ENCODE measurements at places on chromosomes 11 and 22.
A peak's percentile ranks its signal among the peaks of the same experiment; 100 is the strongest.

DNA sequence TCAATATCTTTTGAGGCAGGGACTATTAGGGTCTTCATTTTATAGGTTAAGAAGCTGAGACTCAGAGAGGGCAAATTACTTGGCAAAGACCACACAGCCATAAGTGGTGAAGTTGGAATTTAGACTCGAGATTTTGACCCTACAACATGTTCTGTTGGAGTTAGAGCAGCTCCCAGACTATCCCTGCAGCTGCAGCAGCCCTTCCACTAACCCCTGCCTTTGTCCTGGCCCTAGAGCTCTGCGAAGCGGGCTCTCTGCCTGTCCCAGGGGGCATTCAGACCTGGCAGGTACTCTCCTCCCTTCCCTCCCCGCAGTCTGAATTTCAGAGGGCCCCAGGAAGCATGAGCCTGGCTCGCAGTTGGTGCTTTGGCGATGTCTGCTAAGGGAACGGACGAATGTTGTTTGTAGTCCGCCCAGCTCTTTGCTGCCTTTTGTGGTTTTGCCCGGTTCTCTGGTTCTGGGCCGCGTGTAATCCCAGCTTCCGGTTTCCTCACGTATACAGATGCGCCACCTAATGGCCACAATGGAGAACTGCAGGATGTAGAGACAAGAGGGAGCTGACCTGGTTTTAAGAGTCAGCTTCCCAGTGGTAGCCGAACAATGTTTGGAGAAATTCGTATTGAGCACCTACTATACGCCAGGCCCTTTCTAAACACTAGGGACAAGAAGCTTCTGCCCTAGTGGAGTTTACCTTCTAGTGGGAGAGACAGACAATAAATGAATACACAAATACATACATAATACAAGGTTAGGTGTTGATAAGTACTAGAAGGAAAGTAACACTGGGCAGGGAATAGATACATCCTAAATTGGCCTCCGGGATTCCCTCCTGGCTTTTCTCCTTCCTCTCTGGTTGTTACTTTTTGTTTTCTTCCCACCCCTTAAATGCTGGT, 125.2 kb downstream of the ST3GAL4 start:
- peak; percentile 25 for DNase-seq

DNA sequence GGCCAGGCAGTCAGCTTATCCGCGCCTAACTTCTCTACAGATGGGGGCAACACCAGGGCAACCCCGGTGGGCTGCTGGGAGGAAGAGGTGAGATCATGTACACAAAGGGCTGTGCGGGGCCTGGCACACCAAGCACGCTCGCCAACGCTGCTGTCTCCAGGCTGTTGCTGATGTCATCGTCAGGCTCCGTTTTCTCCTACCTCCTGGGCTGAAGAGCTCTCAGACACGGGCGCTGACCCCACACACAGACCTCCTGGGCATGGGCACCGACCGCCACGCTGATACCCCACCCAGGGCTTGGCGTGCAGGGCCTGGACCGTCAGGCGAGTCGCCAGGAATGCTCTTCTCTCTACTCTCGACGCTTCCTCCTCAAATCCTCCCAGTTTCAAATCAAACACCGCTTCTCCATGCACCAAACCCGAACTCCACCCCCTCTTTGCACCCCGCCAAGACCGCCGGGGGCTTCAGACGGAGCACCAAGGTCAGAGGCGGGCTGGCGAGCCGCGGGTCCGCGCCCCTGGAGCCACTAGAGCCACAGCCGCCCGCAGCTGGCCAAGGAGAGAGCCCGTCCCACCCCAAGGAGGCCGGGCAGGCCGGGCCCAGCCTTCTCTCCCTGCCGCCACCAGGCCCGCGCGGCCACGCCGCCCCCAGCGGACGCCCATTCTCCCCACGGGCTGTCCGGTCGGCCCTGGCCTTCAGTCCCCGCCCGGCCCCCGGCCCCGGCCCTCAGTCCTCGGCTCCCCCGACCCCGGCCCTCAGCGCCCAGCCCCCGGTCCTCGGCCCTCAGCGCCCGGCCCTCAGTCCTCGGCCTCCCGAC, 772 bp downstream of the SBF1 start:
- DNase-seq = no peak

DNA sequence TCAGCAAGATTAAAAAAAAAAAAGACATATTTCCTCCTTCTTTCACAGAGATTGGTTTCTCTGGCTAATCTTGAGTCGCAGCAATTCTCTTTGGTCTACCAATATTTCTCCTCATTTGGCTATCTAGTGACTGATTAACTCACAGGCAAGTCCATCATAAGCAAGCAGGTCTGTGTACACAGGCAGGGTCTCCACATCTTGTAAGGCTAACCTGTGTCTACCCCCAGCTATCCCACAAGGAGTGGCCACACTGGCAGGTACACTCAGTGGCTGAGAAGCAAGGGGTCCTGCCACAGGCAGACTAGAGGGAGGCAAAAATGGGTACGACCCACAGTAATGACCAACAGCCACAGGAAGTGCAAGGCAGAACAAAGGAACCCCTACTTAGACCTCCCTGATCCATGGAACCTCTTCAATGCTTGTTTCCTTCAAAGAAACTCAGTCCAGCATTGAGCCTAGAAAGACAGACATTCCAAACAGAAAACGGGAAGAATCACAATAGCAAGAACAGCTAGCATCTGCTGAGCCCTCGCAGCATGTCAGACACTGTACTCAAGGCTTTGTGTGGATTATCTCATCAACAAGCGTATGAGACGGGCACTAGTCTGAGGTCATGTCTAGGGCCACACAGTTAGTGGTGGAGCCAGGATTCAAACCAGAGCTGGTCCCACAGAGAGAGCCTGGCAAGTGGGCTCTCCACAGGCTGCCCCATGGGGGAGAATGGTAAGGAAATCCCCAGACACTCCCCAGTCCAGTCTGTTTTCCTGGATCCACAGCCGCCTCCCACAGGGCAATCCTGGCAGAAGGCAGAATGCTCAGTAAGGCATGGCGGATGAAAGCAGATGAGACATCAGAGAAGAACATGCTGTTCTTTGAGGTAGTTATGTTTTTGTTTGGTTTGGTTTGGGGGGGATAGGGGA, 34.3 kb downstream of the PLEKHA7 start:
- DNase-seq = no peak

- DNase-seq = no peak
These were observed 104.5 kb downstream of the UVRAG start for GRCh38 chr11:75919525-75919924.

GRCh38 chr11:112229746-112230433, 3.7 kb downstream of the PTS start:
- no peak for DNase-seq

- DNase-seq = no peak
These were observed 108.1 kb downstream of the SOX6 start for GRCh38 chr11:16248248-16248647.

GRCh38 chr11:64225608-64226506, at the start of the genes NUDT22 and TRPT1:
TSS of gene NUDT22 (plus strand) at chr11:64226274. CDS start at chr11:64226653, 379 bp downstream.
TSS of gene TRPT1 (minus strand) at chr11:64226186. CDS start at chr11:64225860, 326 bp downstream.
- peak; percentile 80 for DNase-seq

- DNase-seq = no peak
These were observed 362.2 kb downstream of the CTTN start for GRCh38 chr11:70760416-70761020.

DNA sequence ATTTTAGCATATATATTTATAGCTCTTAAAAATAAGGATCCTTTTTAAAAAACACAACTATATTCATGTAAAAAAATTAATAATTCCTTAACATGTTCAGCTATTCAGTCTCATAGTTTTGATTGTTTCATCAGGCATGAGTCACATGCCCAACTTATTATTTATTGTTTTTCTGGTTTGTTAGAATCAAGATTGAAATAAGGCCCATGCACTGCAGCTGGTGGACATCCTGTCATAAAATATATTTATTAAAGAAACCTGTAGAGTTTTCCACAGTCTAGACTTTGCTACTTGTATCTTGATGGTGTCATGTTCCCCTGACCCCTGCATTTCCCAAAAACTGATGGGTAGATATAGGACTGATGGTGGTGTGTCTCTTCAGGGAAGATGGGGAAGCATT, 77.4 kb downstream of the PARVA start:
- DNase-seq = no peak

DNA sequence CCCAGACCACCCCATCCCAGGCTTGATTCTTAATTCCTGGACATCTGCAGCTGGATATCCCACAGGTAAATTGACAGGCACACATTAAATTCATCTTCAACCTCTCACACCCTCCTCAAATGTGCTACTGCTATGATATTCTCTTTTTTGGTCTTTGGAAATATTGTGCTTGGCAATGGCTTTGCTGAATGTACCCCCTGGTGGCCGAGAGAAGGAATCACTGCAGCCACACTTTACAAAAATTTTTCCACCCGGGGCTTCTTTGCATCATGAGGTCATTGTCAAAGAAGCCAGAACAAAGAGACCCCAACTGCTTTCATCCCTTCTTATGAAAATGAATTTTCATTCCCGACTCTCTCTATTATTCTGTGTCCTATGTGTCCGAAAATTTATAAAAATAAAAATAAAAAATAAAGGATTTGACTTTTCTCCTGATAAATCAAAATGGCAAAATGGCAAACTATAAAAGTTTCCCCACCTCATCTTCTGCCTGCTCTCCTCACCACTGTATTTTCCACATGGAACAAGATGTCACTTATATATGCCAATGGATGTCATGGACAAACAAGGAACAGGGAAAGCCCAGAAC, 15.0 kb upstream of the CYB5R2 start:
- no peak for DNase-seq

GRCh38 chr11:11967669-11968510, 40.5 kb downstream of the DKK3 start:
- DNase-seq = no peak

- no peak for DNase-seq
These were observed 31.3 kb upstream of the CD82 start for GRCh38 chr11:44533921-44534711.

DNA sequence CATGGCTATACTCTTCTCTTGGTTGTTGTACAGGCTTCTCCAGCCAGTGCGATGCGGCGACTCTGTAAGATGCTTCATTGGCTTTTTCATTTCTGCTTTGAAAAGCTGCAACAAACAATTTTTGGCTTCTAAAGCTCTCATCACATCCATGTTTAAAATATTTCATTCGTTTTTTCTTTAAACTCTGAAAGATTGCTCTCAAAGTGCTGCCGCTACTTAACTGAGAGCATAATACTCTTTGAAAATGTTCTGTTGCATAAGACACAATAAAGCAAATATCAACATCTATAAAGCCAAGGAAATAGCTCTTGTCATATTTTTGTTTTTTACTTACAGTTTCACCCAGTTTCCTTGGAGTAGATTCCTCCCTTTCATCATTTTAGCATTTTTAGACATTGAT, 468.3 kb downstream of the TBC1D22A start:
- no peak for DNase-seq

- DNase-seq = no peak
These were observed at the start of gene RAPSN for GRCh38 chr11:47448566-47449427. TSS of gene RAPSN (minus strand) at chr11:47449136. CDS start at chr11:47448964, 172 bp downstream.

- DNase-seq = no peak
These were observed 54.6 kb upstream of the PAX6 start for GRCh38 chr11:31865606-31866300.

DNA sequence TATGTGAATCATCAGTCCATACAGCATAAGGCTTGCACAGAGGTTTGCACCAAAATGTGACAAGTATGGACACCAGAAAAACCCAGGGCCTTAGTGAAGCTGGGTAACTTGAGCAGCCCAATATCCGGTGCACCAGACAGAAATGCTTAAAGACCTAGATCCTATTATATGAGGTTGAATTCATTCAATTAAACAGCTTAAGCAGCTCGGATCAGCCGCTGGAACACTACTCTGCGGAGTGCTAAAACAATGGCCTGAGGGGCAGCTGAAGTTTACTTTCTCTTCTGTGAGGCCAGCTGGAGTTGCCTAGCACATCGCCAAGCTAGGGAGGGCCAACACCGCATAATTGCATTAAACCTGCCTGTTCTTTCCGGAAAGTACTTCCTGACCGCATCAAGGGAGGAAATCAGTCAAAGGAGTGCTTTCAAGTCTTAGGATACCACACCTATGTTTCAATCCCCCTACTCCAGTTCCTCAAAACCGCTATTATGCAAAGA, 17.0 kb upstream of the FAM181B start:
- DNase-seq = no peak

DNA sequence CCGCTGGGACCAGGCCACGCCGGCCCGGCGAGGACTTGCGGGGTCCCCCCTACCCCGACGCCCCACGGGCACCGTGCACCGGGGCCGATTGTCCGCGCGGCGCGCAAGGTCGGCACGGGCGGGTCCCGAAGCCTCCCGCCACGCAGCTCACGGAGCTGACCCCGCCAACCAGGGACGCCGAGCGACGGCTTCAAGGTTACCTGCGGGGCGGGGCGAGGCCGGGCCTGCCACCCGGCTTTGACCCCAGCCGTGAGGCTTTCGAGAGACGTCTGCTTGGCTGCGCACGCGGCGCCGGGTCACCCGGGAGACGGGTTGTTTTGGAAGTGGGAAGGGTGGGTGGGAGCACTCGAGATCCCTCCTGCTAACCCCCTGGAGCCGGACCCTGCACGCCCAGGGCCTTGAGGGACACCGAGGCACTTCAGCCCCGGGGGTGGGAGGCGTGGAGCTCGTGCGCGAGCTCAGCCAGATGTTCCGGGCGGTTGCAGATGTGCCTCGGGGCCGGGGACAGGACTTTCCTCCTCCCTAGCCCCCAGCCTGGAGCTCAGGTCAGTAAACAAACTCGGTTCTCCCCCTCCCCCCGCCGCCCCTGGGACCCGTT, 3.2 kb upstream of the WNT11 start:
- DNase-seq = no peak

GRCh38 chr22:48923996-48924395, 903.7 kb downstream of the BRD1 start:
- no peak for DNase-seq

DNA sequence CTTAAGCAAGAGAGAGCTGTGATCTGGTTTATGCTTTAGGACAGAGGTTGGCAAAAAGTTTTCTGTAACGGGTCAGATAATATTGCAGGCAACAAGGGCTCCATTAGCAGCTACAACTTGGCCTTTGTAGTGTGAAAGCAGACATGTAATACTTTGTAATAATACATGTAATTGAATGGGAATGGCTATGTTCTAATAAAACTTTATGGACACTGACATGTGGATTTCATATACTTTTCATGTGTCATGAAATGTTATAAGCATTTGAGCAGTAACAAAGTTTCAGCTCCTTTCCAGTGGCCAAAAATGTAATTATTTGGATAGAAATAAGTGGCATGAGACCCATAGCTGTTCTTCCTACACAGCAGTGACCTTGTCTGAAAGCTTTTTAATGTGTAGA, 3.1 kb downstream of the DYNC2H1 start:
- DNase-seq = no peak

DNA sequence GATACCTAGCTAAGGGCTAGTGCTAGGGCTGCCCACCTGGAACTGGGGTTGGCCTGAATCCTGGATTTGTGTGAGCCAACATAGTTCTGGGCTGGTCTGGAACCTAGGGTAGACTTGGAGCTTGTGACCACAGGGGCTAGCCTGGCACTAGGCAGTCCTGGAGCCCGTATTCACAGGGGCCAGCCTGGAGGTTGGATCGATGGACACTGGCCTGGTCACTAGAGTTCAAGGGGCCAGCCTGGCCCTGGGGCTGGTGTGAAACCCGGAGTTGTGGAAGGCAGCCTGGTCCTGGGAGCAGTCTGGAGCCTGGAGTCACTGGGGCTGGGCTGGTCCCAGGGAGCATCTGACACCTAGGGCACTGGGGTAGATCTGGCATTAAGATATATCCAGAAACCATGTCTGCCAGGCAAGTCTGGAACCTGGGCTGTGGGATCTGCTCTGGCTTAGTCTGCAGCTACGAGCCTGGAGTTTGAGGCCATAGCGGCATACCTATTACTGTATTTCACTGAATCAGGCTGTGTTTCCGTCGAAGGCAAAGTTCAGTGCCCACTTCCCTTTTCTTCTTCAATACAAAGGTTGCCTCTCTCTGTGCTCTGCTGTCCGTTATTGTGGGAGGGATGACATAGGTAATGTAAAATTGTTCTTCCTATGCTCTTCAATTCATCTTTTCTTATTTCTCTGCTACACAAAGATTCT, 9.1 kb upstream of the GLYATL1B start:
- DNase-seq = no peak

- no peak for DNase-seq
These were observed 68.8 kb downstream of the CD44 start for GRCh38 chr11:35207471-35208403.
